CD8-positive, alpha-beta memory T cell (primary cell): ENCODE measurements at places on chromosomes 4 and X.

DNA sequence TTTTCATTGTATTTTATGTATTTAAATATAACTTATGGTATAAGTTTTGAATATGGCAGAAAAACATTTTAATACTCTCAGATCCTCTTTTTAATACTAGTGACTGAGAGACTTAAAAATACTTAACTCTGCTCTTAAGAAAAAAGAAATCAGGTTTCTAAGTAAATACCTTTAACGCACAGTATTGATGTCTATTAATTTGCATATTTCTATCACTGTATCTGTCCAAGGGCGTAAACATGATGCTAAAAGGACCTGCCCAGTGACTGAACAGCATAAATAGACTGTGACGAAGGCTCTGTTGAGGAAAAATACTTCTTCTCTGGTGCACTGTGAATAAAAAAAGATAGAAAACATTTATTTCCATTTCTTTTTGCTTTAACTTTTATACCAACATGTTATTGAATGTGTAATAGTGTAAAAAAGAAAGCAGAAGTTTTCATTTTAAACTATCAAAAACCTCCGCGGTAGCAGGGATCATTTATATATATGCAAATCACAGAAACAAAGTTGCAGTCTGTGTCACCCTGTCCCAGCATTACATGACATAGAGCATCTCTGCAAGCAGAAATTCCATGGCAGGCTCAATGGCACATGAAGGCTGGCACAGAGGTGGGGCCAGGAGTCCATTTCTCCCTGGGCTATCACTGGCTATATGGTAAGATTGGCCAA, 75.4 kb downstream of the ZAR1 start:
- DNase-seq = no peak

- no peak for DNase-seq
Measured at GRCh38 chrX:156004740-156005139, 7.2 kb downstream of the IL9R start.

GRCh38 chr4:158869761-158870160, 100.9 kb downstream of the FNIP2 start:
- no peak for DNase-seq

DNA sequence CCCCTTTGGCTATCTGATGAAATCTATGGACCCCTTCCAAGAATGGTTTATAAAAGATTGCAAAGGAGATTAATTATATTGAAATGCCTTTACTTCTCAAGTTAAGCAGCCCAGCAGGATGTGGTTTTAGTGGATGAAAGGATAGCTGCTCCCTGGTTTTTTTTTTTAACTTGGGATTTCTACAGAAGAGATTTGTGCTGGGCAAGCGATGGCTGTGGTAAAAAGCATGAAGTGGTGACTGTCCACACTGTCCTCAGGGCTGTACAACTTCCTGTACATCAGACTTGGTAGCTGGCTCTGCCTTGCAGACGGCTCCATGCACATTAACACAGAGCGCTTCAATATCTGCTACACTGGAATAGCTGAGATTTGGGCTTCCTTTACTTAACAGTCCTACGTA, 321.7 kb downstream of the DHX15 start:
- DNase-seq = no peak

- DNase-seq = no peak
Measured at GRCh38 chr4:42391981-42392380, 5.3 kb upstream of the SHISA3 start.
